Activated gamma-delta T cell treated with Interleukin-2 at 50 U/mL for 16 hours (primary cell): ENCODE measurements at places on chromosomes 13 and 19.
A peak's percentile ranks its signal among the peaks of the same experiment; 100 is the strongest.

- DNase-seq, result no peak
Measured at GRCh38 chr13:54845351-54845965, 1816.8 kb downstream of the OLFM4 start.

DNA sequence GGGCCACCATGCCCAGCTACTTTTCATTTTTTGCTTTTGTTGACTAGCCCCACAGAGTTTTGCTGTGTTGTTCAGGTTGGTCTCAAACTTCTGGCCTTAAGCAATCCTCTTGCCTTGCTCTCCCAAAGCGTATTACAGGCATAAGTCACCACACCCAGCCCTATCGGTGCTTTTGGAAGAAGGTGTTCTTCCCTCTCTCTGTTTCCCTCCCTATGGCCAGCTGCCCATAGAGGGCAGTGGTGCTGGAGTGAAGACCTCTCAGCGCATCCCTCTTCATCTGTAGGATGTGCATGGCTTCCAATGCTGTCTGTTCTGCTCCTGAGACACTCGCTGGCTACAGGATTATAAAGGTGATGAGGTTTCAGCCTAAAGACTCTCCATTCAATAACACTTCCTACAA lies 1.3 kb upstream of the CD22 start:
- no peak for DNase-seq

DNA sequence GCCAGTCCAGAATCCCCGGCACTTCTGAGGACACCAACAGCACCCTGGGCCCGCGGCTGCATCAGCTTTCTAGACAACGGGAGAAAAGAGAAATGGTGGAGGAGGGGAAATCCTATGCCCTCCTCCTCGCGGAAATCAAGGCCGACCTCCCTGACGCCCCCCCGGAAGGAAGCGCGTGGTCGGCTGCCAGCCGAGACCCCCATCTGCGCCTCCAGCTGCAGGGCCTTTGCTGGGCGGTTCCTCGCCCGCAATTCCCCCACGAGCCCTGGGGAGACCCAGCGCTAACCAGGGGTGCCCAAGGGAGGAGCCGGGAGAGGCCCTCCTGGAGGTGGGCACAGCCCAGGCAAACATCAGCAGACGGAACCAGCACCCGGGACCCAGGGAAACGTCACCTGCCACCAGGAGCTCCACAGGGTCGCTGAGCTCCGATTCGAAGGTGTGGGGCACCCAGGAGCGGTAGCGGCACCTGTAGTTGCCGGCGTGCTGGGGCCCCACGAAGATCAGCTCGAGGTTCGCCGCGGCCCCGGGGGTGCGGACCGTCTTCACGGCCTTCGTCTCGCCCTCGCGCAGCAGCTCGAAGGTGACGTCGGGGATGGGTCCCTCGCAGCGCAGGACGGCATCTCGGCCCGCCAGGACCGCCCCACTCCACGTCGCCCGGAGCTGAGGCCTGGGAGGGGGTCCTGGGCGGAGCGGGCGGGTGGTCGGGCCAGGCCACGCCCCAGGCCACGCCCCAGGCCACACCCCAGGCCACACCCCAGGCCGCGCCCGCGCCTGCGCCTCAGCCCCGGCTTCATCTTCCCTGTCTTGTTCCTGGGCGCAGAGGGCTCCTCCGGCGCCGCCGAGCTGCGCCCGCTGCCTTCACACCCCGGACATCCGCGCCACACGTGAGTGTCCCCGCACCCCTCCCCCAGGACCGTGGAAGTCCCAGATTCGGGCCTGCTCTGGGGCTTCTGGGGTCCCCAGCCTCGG lies 6.0 kb downstream of the A1BG start:
- peak; percentile 59 for DNase-seq

GRCh38 chr19:35555301-35556005 lies 8.0 kb downstream of the ATP4A start:
- no peak for DNase-seq

DNA sequence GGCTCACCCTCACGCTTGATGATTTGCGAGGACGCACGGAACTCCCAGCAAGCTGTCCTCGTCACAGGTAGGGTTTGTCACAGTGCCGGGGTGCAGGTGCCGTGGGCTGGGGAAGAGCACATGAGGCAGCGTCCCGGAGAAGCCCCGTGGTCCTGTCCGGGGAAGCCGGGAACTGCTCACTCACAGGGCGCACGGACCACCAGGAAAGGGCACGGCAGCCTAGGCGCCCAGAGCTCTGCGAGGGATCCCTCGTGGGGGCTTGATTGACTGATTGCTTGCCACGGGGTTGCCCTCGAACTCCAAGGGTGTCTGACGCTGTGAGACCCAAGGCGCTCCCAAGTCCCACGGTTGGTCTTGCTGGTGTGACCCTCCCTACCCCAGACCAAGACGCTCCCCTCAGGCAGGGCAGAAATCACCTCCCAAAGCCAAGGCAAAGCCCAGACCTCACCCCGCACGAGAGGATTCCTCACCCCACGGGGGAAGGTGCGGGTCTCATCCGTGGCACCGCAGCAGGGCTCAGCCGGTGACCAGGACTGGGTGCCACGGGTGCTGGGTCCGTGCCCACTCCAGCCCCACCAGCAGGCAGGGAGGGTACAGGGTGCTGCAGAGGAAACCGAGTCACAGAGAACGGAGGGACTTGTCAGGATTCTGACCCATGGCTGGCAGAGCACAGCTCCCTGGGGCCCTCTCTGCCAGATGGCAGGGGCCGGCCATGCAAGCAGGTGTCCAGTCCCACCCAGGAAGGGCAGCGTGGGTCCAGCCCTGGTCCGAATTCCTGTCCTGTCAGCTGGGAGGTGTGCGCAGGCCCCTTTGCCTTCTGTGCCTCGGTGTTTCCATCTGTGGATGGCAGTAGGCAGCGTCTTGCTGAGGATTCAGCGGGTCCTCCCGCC lies 7.7 kb downstream of the C2CD4C start:
- DNase-seq, result no peak

GRCh38 chr13:30806784-30807183 lies 71.4 kb downstream of the ALOX5AP start:
- DNase-seq, result no peak
